ENCODE measurements at places on chromosomes 7 and 10.

GRCh38 chr10:5945561-5946418, 31.6 kb downstream of the IL15RA start:
- peak; percentile 88 for DNase-seq

- DNase-seq, result no peak
These were observed 33.2 kb downstream of the HIF1AN start for GRCh38 chr10:100568912-100569311.

DNA sequence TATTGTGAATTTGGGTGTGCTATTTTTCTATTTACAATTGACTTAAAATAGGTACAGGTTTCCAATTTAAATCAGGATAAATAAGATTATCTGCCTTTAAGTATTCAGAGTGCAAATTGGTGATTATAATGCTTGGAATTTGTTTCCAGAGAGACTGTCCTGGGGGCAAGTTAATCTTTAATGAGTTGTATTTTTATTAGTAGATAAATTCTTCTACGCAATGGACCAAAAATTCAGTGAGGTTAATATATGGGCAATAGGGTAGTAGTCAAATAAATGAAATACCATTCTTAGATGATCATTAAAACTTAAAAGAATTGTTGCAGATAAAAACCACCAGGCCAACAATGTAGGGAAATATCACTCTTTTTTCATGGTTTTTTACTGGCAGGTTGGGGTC, 3.4 kb downstream of the BICC1 start:
- DNase-seq, result no peak

DNA sequence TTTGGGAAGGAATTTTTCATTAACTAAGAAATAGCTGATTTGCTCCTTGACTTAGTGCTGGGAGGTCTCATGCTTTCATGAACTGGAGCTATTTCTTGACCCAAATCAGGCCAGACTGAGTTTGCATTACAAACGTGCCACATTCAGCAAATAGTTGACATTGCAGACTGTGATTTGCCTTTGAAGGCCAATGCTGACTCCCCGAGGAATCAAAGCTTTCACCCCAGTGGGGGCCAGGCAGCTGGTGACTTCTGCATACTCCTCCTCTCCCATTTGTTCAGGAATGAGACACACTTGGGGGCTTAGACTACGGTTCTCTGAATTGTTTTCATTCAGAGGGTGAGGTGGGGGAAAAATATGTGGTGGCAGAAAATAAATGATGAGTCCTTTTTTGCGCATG, 111.0 kb upstream of the JAZF1 start:
- no peak for DNase-seq
